Thymus (tissue), 14 donors: ENCODE measurements at places on chromosomes 4 and X. TPM values are rescaled to one million over a fixed set of nuclear protein-coding genes. Genes with fewer than 3 reads are reported as not detected.

DNA sequence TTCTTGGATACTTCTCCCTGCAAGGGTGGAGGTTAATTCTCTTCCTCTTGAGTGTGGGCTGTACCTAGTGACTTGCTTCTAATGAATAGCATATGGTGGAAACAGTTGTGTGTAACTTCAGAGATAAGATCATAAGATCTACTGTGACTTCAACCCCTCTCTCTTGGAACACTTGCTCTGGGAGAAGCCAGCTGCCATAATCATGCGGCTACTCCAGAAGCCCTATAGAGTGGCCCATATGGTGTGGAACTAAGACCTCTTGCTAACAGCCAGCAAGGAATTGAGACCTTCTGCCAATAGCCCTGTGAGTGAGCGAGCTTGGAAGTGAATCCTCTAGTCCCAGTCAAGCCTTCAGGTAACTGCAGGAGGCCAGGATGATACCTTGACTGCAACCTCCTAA lies 81.1 kb downstream of the RBMX2 start:
- no peak for DNase-seq

DNA sequence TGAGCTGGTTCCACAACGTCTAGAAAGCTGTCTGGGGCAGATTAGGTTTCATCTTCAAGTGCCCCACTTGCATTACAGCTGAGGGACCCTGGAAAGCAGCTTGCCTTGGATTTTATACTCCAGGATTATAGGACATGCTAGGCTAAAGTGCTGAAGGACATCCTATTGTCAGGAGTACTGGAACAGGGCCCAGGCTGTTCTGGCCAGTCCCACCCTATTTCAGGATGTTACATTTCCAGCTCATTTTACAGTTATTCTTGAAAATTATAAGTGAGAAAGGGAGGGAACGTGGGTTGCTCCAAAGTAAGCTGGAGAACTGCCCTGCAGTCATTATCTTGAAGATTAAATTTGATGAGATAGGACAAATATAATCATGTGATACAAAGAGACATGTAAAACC lies 71.0 kb upstream of the UGT8 start:
- no peak for DNase-seq

DNA sequence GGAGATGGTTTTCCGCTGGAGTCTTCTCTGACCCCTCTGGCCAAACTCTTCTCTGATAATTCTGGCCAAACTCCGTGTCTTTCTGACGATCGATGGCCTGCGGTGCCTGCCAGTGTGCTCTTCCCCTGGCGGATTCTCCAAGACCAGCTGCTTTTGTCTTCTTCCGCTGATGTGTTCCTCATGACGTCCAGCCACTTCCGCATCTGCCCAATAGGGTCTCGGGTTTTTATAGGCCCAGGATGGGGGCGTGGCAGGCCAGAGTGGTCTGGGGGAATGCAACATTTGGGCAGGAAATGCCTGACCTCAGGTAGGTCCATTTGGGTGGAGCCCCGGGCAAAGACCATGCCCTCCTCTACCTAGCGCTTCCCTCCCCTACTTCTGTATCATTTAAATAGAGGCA lies 1542.1 kb downstream of the STIM2 start:
- no peak for DNase-seq

The SH3TC1 gene
- 146 TPM for total RNA-seq

- DNase-seq: peak; percentile 34
Measured at GRCh38 chr4:153651587-153651986, 32.5 kb upstream of the TLR2 start.

DNA sequence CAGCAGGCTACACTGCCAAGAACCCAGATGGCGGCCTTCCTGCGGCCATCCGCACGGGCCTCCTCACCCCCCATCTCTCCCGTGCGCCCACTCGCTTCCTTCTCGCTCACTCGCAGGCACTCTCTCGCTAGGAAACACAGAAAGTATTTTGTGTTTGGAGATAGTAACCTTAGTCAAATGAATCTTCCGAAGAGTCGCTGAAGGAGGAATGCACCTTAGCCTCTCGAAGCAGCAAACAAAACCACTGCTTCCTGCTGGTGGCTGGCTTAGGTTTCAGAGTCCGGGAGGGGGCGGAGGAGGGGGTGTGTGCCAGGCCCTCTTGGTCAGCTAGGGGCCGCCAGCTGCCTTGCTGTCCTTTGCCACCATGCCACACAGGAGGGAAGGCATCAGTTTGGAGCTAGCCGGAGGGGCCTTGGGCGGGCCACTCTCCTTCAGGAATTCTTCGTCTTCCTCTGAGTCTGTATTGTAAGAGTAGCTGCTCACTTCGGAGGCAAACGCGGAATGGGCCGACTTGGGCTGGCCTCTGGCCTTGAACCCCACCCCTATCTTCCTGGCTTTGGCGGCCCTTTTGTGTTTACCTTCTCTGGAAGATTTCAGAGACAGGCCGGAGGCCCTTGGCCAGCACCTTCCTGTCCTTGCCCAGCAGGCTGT lies 73.2 kb upstream of the UCP1 start:
- DNase-seq: no peak

The TMEM128 gene
- total RNA-seq: 30.3 TPM

GRCh38 chrX:149846789-149847188 lies 34.2 kb upstream of the MAGEA8 start:
- no peak for DNase-seq

DNA sequence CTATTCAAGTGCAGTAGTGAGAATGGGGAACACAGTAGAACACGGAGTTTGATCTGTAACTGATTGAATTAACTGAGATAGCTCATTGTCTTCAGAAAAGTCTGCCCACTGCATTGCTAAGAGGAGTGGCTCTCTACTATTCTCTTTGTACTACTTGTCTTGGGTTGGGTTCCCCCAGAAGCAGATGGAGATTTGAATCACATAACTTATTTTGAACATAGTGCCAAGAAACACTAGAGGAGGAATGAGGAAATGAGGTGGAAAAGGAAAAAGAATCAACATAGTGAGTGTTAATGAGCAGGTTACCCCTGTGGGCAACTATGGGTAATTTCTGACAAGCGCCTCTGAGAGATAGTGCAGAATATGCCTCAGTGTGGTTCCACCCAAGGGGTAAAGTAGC lies 362.7 kb downstream of the STIM2 start:
- no peak for DNase-seq

GRCh38 chr4:127400276-127400675 lies 232.5 kb upstream of the INTU start:
- DNase-seq: no peak

DNA sequence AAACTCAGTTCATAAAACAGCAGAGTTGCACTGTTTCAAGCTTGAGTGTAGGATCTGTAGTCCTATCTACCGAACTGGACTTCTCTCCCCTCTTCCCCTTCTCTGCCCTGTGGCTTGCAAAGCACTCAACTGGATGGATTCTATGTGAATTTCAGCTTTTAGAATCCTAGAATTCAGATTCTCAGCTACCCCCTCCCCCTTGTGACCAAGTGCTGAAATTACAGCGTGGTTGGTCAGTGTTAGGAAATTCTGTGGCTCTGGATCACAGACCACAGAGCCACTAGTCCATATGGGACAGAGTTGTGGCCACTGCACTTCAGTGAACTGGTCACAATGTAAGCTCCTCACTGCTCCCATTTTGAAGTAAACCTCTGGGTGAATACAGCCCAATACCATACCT lies 64.6 kb upstream of the TRPC5 start:
- no peak for DNase-seq

DNA sequence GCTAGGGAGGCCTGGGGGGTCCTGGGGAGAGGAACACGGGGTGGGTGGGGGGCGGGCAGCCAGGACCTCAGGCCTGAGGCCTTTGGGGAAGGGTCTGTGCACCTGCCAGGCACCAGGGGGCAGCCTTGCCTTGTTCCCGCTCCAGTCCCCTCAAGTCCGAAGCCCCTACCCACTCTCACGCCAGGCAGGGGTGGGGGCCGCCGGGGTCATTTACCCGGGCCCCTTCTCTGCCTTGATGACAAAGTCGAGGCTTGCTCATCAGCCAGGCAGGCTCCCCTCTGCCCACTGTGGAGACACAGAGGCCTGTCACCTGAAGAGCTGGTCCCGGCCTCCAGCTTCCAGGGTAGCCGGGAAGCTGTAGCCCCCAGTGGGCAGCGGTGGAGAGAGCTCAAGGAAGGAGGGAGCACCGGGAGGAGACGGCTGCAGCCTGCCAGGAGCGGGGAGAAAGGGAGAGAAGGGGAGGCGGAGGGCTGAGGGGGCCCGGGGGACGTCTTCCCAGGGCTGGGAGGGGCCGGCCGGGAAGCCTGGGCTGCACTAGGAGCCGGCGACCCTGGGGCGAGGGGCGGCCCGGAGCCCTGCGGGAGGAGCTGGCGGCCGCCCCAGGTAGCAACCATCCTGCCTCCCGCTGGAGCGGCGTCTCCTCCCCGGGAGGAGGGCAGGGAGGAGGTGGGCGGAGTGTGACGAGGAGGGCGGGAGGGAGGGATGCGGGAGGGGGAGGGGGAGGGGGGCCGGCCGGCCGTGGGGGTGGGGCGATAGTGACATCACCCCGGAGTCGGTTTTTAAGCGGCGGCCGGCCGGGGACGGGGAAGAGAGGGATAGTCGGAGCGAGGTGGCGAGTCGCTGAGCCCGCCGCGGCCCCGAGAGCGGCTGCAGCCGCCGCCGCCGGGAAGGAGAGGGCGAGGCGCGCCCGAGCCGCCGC lies at the start of gene SLC6A8:
Gene SLC6A8 (plus strand): TSS at position 806 of the 919 bp plus-strand sequence. CDS start 649 bp downstream, outside the sequence.
- peak; percentile 25 for DNase-seq

DNA sequence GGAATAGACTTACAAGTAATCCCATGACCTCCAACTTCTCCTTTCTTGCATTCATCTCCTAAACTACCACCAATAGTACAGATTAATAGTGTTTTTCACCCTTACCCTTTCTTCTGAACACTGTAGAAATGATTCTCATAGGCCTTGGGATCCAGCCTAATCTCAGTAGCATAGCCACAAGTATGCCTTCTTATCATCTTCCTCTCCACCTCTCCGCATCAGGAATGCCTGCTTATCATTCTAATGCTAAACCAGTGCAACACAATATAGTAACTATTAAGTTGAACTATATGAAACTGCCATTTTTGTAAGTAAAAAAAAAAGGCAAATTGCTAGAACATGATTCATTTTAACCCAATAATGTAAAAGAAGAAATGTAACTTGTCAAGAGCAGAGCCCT lies 79.5 kb upstream of the IL2 start:
- DNase-seq: no peak

DNA sequence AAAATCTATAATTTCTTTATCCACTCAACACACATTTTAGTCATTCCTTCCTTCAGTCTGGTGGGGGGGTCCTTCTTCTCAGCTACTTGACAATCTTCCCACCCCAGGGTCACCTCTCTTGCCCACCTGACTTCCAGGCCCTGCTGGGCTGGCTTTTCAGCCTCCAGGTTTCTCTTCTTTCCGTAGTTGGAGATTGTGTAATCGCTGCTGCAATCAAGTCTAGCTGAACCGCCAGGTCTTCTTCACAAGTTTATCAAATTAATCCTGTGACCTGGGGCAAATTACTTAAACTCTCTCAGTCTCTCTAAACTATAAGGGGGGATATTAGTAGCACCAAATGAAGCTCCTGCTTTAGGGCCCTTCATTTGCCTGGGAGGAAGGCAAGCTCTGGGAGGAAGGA lies 102.9 kb upstream of the TNIP3 start:
- no peak for DNase-seq

The RHOH gene
- total RNA-seq: 109 TPM

The CYSLTR1 gene
- 5.7 TPM for total RNA-seq

The SYP gene
- total RNA-seq: 14.4 TPM

The TMPRSS11D gene
- total RNA-seq: 0.05 TPM

The BBS7 gene
- total RNA-seq: 13.4 TPM

- no peak for DNase-seq
Measured at GRCh38 chr4:185833055-185833598, 21.1 kb upstream of the SORBS2 start.

DNA sequence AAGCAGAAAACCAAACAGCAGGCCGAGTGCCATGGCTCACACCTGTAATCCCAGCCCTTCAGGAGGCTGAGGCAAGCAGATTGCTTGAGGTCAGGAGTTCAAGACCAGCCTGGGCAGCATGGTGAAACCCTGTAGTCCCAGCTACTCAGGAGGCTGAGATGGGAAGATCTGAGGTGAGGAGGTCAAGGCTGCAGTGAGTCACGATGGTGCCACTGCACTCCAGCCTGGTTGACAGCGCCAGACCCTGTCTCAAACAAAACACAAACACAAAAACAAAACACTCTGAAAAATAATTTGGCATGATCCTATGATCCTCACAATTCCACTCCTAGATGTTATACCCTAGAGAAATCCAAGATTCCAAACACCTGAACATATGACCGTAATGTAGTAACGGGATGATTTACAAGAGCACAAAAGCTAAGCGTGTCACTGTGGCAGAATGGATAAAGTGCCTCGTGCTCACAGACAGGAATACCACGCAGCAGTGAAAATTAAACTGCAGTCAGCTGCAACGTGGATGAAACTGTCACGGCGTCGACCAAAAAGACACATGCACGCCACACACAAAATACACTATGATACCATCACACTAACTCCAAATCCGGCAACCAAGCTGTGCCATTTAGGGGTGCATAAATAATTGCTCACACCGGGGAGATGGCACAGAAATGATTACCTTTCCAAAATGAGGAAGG lies 1.7 kb downstream of the NELFA start:
- DNase-seq: no peak

The TCEAL6 gene
- not detected for total RNA-seq

The COX7B2 gene
- not detected for total RNA-seq

The HS3ST1 gene
- total RNA-seq: 1.5 TPM

GRCh38 chr4:181949704-181950312 lies 293.4 kb upstream of the TENM3 start:
- DNase-seq: no peak

- no peak for DNase-seq
Measured at GRCh38 chr4:6909970-6910339, 329 bp downstream of the TBC1D14 start.

The MYL5 gene
- 34.1 TPM for total RNA-seq

The CDX4 gene
- not detected for total RNA-seq
